ENCODE measurements at places on chromosomes 3 and 15.

- no peak for DNase-seq
These were observed 82.6 kb downstream of the RPLP1 start for GRCh38 chr15:69535101-69535638.

DNA sequence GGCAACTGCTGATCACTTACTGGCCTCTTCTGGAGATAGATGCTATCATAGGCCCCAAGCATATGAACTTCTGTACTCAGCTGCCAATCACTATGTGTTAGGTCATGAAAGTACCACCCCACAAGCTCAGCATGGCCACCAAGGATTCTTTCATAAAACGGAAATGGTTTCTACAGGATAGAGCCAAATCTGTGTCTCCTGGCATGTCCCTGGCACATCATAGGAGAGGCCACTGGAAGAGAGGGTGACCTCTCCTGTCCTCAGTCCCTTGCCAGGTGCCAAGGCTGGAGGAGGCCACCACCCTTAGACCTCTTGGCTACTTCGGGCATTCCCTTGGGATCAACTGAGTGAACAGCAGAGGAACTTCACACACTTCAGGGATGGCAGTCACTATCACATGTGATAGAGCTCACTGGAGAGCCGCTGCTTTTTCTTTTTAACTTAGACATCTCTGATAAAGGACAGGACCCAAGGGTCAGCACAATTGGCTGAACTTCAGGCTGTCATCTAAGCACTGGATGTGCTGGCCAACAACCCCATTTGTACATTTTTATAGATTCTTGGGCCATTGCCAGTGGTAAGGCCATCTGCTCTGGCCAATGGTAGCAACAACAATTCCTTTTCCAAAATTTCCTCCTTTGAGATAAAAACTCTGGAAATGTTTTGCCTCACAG is 425.2 kb downstream of the SQOR start:
- DNase-seq = no peak

GRCh38 chr15:84929795-84930603 is 45.5 kb downstream of the SLC28A1 start:
- DNase-seq = no peak

DNA sequence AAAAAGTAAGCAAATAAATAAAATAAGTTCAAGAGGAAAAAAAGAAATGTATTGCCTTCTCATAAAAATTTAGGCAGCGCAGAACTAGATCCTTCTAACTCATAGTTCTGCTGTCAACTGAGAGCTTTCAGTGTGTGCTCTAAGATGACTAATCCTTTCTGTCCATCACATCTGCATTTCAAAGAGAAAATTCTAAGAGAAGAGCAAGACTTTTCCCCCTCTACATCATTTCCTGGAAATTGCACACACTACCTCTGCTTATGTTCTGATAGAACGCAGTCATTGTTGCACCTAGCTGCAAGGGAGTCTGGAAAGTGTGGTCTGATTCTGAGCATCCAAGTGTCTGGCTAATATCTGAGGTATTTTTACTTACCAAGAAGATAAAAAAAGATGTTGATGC is 39.6 kb upstream of the SLCO3A1 start:
- DNase-seq = no peak

DNA sequence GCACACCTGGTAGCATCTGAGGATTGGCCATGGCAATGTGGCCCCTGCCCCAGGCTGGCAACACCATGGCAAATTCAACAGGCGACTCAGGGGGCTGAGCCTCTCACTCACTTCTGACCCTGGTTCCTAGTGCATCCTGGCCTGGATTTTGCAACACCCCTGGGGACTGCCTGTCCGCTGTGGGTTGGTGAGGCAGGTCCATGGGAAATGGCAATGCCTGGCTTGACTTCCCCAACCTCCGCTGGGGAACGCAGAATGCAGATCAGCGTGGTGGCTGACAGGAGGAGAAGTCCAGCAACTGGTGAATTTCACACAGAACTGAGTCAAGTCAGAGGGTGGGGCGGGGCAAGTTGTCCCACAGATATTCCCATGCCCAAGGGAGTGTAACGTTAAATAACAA is 3.9 kb upstream of the PSTPIP1 start:
- no peak for DNase-seq

GRCh38 chr3:167882057-167882667 is 146.6 kb downstream of the SERPINI1 start:
- DNase-seq = no peak

GRCh38 chr3:48680811-48681540 is 4.7 kb downstream of the NCKIPSD start:
- DNase-seq = no peak

DNA sequence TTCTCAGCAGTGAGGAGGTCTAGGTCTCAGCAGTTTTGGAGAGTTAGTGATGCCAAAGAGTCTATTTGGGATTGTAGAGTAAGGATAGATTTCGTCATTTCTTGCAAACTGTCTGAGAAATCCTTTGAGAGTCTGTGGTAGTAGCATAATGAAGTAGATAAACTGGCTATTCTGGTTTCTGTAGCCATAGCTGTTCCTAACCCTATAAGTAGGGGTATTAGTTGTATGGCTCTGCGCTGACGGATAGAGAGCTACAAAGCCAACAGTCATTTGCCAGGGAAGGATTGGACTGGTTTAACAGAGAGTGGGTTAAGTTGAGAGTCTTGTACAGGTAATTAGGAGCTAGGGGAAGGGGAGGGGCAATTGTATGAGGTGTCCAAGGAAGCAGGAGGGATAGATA is 50.6 kb downstream of the KLHDC8B start:
- DNase-seq = no peak

- no peak for DNase-seq
These were observed 50.5 kb downstream of the TNFAIP8L3 start for GRCh38 chr15:51044037-51044727.

- DNase-seq = no peak
These were observed 38.2 kb downstream of the PCSK6 start for GRCh38 chr15:101451266-101451799.

DNA sequence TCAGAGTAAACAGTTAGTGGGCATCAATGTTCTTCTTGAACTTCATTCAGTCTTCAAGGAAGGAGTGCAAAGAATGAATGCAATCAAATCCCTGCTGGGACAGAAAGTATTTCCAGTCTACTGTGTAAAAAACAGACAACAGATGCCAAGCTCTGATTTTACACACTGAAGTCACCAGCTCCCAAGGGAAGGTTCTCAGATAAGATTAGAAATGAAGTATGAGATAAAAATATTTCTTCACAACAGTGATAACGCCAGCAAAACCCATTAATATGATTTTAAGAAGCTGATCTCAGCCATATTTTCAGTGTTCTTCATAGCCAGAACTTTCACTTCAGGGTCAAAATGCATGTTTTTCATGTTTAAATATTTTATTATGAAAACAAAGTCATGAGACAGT is 265.6 kb downstream of the CTNNB1 start:
- no peak for DNase-seq

DNA sequence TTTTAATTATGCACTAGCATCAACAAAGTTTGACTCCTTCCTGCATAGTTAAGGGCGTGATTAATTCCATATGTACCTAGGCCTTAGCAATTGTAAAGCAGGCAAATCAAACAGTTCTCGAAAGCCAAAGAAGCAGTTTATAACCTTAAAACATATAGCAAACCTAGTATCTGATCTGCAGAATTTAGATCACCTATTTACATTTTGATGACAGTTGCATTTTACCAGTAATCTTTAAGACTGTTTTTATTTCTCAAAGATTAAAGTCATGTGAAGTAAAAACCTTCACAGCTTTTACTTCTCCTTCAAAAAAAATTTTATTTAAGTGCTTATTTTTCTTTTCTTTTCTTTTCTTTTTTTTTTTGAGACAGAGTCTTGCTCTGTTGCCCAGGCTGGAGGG is 20.9 kb upstream of the UBP1 start:
- no peak for DNase-seq

- DNase-seq = no peak
These were observed 129.5 kb upstream of the BHLHE40 start for GRCh38 chr3:4849739-4850138.

DNA sequence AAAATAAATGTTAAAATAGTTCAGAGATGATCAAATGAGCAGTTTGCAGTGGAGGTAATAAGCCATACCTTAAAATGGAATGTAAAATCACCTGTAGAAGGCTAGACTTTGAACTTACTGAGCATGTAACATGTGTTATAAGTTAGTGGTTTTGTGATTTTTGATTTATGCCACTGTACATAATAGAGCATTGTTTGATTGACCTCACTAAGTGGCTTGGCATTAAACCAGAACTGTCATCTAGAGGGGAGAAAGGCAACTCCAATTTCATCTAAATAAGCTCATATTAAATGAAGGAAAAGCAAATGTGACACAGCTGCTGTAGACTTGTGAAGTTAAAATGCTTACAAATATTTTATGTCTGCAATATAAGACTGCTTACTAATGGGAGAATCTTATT is 387.9 kb downstream of the ZIC1 start:
- no peak for DNase-seq

DNA sequence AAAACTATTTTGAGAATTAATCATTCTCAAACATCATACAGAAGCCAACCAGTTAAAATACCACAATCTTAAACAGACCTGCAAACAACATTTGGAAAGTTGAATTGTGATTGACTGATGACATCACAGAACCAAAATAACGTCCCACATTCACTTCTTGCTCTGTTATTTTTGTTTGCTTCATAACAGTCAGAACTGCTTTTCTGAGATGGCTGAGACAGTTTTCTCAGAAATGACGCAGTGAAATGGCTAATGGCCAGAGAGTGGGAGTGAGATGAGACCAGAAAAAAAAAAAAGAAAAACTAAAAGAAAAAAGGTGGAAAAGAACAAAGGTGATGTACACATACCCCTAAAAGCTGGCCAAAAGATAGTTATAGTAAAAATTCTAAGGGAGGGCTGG is 1061.2 kb downstream of the FHIT start:
- no peak for DNase-seq

GRCh38 chr3:179083977-179084376 is 12.4 kb upstream of the ZMAT3 start:
- DNase-seq = no peak

- no peak for DNase-seq
These were observed 15.0 kb downstream of the STIMATE start for GRCh38 chr3:52882377-52882776.

DNA sequence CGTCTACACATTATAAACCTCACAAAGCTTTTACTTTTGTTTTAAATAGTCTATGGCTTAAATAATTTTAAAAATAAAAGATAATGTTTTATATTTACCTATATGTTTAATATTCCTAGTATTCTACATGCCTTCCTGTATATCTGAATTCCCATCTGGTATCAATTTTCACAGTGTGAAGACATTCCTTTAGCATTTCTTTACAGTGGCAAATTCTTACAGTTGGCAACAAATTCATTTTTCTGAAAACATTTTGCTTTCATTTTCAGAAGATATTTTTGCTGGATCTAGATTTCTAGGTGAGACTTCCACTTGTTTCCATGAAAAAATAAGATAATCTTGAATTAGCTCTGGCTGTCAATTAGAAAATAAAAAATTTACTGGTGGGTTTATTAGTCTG is 471.4 kb upstream of the NAALADL2 start:
- DNase-seq = no peak

- no peak for DNase-seq
These were observed 44.8 kb downstream of the CEMIP start for GRCh38 chr15:80823995-80824394.

GRCh38 chr15:27679203-27679602 is 419.9 kb downstream of the OCA2 start:
- DNase-seq = no peak

- no peak for DNase-seq
These were observed 21.8 kb downstream of the METTL6 start for GRCh38 chr3:15405448-15406050.

DNA sequence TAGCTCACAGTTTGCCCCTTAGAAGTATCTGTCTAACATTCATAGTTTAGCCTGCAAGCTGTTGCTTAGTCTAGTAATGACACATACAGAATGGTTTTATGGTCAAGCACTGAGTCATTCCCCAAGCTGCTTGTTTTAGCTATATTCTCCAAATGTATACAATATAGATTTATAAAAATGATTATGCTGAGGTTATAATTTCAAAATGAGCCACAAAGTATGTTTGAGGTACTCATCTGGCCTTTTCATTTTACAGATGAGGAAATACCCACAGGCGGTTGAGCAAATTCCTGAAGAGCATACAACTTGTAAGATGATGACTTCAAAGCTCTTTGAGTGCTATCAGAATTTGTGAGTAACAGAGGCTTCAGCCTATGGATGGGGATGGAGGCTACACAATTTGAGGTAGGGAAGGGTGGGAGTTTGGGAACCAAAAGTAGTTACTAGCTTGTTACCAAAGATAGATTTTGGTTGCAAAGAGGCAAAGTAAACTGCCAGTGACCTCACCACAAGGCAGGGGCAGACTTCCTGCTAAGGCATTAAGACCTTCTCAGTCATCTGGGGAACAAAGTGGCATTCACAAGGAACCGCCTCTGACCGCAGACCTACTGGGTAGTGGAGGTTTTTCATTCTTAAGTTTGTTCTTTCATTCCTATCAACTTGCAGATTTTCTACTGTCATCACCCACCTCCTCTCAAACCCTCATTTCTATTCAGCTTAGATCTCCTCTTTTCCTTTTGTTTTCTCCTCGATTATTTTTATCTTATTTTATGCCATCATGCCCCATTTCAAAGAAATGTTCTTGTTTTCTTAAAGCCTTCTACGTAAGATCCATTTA is 257.2 kb upstream of the NECTIN3 start:
- no peak for DNase-seq

Data from cortex of kidney (tissue), 1 donor.